Amniotic stem cell (primary cell): ENCODE measurements at places on chromosomes 2 and 18.

GRCh38 chr2:173149491-173149890 is 73.8 kb downstream of the MAP3K20 start:
- DNase-seq = no peak

GRCh38 chr2:177036747-177037146 is 175.8 kb upstream of the HNRNPA3 start:
- DNase-seq = no peak

DNA sequence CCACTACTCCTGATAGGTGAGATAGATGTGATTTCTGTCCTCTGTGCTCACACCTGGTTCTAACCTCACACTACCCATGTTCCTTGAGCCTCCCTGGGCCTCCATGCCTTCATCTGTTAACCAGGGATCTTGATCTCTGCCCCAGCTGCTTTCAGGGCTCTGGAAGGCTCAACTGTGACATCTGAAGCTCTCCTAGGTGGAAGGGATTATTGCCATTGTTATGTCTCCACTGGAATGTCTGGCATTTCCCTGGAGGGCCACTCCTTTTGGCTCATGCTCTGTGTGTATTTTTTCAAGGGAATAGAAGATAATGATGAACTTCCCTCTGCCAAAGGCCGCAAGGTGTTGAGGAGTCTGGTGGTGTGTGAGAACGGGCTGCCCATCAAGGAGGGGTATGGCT is 41.2 kb downstream of the PCARE start:
- no peak for DNase-seq

DNA sequence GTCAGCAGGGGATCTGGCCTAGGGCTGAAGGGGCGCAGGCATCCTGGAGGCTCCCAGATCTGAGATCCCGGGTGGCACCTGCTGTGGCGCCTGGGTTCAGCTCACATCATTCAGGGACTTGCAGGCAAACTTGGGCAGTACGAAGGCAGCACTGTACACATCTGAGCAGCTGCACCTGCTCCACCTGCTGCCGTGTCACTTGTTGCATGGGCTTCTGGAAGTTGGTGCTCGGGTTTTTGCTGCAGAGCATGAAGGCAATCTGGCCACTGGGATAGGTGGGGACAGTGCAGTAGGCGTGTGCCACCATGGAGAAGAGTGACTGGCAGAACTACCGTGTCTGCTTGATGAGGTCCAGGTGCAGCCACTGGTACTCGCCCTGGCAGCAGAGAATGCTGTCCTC is 48.6 kb downstream of the UGGT1 start:
- DNase-seq = no peak

DNA sequence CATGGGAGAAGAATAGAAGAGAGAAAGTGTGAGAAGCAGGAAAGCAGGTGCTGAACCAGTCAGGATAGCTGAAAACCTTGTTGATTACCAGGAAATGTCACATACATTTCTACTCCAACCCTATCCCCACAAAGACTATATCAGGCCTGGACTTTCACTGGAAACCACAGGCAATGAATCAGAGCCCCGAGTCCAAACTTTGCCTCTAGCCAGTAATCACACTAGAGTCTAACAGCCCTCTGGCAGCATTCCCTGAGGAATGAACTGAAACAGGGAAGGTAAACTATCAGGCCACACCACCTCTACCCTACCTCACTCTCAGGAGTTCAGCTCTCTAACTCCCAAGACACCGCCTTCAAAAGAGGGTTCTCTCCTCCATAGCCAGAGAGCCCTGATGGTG is 18.7 kb upstream of the IHH start:
- no peak for DNase-seq
